ENCODE measurements at places on chromosomes 6 and 20.
A peak's percentile ranks its signal among the peaks of the same experiment; 100 is the strongest.

- DNase-seq, result no peak
Observed at GRCh38 chr6:12355354-12355753, 65.2 kb downstream of the EDN1 start.

DNA sequence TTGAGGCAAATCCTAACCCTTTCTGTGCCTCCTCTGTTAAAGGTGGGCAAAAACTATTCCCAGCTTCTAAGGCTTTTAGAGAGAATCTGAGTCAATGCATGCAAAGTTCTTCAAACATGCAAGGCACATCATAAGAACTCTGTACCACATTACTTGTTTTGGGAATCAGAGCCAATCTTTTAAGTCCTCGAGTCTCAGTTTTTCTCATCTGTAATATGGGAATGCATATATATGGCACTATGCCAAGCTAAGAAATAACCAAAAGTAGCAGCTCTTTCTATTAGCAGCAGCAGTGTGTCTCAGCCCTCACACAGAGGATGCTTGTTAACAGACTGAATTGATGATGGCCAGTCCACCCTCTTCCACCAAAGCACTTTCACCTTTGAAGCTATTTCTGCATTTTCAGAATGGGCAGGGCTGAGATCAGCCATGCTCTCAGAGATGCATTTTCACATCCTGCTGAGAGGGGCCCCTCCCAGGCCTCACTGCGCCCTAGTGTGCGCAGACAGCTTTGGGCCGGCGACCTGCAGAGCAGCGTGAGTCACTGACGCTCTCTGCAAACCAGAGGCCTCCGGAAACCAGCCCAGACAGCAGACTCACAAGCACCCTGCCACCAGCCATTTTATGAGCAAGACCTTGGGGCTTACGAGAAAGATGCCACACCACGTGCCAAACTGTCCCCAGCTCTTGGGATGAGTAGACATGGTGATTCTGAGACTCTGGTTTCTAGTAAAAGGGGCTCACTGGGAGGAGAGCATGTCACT lies 138.0 kb downstream of the NFATC2 start:
- no peak for DNase-seq

DNA sequence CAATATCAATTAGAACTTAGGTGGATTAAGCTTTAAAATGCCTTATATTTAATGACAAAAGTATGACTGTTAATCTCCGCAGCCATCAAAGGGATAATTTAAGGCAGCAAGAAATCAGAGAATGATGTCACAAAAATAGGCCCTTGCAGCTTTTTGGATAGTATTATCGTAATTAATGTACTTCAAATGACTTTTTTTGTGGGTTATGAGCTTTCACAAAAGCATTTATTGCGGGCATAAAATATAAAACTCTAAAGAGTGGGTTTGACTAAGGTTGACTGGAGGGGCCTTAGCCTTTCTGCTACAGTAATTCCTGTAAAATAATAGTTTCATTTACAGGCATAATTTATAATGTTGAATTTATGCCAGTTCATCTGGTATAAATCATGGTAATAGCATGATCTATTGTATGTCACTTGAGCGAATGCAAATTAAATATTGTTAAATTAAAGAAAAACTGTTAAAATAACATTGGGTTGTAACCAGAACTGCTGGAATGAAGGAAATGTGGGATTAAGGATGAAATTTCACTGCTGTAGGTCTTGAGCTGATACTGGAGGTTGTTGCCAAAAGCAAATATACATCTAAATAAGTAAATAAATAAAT lies 78.5 kb upstream of the ZFP64 start:
- DNase-seq, result no peak

DNA sequence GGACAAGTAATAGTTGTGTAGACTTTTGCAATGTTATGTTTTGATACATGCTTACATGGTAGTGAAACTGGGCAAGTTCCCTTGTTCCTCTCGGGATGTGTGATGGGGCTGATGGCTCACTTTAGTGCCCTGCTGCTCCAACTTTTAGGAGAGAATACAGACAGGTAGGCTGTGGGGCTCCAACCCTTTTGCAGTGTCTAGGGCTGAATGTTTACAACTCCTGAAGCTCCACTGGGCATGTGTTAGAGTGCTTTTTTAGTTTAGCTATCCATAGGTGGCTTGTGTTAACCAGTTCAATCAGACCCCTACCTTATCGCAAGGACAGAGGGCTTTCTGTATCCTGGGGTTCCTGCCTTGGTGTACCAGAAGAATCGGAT lies 33.8 kb downstream of the SERPINB6 start:
- no peak for DNase-seq

DNA sequence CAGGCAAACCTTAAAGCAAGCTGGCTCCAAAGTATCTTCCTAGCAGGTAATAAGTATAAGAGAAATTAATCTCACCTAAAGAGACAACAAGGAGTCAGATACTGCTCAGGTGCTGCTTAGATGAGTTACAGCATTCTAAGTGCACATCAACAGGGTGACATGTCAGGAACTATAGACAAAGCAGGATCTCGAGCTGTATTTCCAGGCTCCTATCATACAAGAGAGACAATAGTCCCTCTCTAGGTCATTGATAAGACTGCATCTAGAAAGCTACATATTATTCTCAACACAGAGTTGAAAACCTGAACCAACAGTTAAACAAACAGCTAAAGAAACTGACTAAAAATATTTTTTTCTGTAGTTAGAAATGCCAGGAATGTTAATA lies 3.9 kb downstream of the PTPRK start:
- peak; percentile 2 for DNase-seq

GRCh38 chr6:160714731-160715316 lies 12.8 kb downstream of the PLG start:
- no peak for DNase-seq

- DNase-seq, result no peak
Observed at GRCh38 chr6:62978920-62979319, 232.3 kb upstream of the FKBP1C start.

DNA sequence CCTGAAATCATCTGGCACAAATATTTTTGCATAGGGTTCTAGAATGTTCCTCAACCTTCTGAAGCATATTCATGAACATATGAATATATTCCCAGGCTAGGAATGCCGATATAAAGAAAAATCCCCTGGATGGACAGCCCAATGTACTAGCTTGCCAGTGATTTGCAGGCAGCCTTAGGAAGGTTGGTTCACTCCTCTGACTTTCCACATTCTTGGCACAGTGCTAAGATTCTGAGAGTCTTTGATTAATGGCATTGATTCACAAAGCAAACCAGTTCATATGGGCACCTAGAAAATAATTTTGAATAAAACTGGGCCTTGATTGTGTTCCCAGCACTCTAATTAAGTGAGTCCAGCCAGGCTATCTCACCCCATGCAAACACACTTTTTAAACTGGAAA lies 56.9 kb upstream of the ENPP4 start:
- no peak for DNase-seq
